ENCODE measurements at places on chromosomes 5 and 9. TPM values are rescaled to one million over a fixed set of nuclear protein-coding genes. Genes with fewer than 3 reads are reported as not detected.

DNA sequence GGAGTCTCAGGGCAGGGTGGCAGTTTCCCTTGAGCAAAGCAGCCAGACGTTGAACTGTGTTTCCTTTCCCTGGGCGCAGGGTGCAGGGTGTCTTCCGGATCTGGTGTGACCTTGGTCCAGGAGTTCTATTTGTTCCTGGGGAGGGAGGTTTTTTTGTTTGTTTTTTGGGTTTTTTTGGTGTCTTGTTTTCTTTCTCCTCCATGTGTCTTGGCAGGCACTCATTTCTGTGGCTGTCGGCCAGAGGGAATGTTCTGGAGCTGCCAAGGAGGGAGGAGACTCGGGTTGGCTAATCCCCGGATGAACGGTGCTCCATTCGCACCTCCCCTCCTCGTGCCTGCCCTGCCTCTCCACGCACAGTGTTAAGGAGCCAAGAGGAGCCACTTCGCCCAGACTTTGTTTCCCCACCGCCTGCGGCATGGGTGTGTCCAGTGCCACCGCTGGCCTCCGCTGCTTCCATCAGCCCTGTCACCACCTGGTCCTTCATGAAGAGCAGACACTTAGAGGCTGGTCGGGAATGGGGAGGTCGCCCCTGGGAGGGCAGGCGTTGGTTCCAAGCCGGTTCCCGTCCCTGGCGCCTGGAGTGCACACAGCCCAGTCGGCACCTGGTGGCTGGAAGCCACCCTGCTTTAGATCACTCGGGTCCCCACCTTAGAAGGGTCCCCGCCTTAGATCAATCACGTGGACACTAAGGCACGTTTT is 3.5 kb upstream of the PHYHD1 start:
- peak; percentile 81 for DNase-seq

- DNase-seq, result no peak
Observed at GRCh38 chr5:68250661-68251298, 35.2 kb downstream of the PIK3R1 start.

DNA sequence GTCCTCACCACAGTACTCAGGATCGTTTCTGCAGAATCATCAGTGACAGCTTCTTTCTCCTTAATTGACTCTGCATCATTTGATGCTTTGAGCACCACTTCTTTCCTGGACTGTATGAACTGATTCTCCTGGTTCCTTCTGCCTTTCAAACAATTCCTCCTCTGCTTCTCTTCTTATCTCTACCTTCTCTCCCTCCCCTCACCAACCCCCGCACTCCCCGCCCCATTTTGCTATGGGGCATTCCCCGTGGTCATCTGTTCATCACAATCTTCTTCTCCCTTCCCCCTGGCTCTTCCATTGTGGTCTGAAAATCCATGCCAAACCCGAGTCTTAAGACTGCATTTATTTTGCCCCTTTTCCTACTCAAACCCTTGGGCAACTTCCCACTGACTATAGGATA is 57.9 kb downstream of the FAM78A start:
- DNase-seq, result no peak

DNA sequence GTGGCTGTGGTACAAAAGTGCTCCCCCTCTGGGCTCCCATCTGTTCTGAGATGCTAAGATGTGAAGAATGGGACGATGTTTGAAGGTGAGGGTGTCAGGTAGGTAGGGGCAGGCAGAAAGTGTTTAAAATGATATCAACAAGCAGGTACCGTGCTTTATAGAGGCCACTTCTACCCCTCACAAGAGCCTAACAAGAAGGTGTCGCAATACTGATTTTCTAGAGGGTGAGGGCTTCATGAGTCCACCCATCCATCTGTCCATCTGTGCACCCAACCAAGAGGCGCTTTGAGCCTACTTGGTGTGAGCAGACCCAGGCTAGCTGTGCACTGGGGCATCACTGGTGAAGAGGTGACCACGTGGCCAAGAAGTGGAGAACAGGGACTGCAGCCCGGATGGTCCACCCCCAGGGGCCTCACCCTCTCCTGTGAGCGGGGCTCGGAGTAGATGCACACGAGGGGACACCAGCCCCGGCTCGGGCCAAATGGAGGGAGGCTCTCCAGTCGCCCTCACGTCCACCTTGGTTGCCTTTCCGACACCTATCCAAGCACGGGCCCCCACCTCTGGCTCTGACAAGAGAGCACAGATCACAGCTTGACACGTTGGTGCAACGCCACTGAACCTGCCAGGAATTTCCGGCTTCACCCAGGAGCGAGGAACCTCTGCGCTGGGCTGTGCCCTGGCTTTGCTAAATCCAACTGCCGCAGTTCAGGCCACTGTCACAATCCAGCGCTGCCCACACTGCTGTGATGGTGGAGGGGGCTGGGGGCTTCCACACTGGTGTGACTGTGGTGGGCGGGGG is 34.5 kb downstream of the CRB2 start:
- DNase-seq, result no peak

GRCh38 chr9:104833696-104834095 is 69.8 kb downstream of the NIPSNAP3B start:
- no peak for DNase-seq

GRCh38 chr9:81598123-81598497 is 91.2 kb downstream of the TLE1 start:
- DNase-seq, result no peak

GRCh38 chr5:93616538-93617174 is 33.6 kb downstream of the NR2F1 start:
- no peak for DNase-seq

- DNase-seq, result no peak
Observed at GRCh38 chr5:139745132-139745799, 50.3 kb upstream of the PSD2 start.

DNA sequence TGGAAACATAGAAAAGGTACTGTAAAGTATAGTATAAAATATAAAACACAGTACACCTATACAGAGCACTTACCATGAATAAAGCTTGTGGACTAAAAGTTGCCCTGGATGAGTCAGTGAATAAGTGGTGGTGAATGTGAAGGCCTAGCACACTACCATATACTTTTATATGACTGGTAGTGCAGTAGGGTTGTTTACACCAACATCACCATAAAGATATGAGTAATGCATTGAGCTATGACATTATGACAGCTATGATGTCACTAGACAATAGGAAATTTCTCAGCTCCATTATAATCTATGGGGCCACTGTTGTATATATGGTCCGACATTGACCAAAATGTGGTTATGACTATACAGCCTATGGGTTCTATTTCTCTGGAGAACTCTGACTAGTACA is 291.8 kb upstream of the ACTBL2 start:
- no peak for DNase-seq

- no peak for DNase-seq
Observed at GRCh38 chr9:84059936-84060335, 79.3 kb downstream of the RMI1 start.

DNA sequence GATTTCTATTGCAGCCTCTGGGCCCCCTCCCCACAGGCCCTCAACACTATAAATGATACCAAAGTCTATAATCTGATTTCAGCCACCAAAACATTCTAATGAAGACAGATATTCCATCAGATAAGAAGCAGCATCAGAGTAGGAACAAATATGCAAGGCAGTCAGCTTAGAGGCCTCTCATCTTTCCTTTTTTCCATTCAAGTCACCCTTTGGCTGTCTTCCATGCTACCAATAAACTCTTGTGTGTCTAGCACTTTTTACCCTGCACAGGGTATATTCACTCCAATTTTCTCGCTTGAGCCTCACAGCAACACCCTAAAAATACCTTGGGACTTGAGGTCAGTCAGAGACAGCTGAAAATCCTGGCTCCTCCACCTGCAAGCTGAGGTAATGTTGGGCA is 193.7 kb downstream of the BRINP1 start:
- no peak for DNase-seq

DNA sequence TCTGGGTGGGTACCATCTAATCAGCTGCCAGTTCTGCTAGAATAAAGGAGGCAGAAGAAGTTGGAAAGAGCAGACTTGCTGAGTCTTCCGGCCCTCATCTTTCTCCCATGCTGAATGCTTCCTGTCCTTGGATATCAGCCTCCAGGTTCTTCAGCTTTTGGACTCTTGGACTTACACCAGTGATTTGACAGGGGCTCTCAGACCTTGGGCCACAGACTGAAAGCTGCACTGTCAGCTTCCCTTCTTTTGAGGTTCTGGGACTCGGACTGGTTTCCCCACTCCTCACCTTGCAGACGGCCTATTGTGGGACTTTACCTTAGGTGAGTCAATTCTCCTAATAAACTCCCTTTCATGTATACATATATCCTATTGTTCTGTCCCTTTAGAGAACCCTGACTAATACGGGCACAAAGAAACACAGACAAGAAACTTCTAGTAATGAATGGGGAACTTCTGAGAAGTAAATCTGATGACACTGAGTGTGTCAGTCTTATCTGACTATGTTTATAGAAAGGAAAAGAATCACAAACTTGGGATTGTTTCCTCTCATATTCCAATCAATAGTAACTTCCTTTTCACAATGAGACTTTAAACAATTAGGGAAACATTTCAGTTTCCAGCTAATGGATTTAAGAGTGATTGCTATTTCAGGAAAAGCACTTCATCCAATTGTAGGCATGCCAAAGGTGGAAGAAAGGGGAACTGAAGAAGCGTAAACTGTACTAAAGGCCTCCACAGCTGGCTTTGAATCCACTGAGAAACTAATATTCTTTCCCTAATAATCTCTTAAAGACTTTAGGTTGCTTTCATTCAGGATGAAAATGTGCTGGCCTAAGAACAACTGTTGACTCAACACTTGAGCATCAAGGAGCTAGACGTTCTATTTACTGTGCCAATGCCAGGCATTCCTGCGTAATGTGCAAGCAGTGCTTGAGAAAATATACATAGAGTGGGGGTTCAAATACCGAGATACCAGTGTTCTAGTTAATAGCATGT is 127.9 kb upstream of the PTGER4 start:
- DNase-seq, result no peak

GRCh38 chr5:35815089-35815936 is 41.4 kb upstream of the IL7R start:
- DNase-seq, result no peak

MOB3B gene
- 17.5 TPM for total RNA-seq

PRDM9 gene
- total RNA-seq, result 10.2 TPM

NRARP gene
- 40.6 TPM for total RNA-seq

KCNV2 gene
- 4.3 TPM for total RNA-seq

NR5A1 gene
- 43.5 TPM for total RNA-seq

CCNI2 gene
- 4.5 TPM for total RNA-seq
